ENCODE measurements at places on chromosomes 11 and 22.

GRCh38 chr22:46864314-46865051 is 102.0 kb downstream of the TBC1D22A start:
- DNase-seq = no peak

GRCh38 chr22:27930331-27931060 is 11.4 kb upstream of the PITPNB start:
- DNase-seq = no peak

DNA sequence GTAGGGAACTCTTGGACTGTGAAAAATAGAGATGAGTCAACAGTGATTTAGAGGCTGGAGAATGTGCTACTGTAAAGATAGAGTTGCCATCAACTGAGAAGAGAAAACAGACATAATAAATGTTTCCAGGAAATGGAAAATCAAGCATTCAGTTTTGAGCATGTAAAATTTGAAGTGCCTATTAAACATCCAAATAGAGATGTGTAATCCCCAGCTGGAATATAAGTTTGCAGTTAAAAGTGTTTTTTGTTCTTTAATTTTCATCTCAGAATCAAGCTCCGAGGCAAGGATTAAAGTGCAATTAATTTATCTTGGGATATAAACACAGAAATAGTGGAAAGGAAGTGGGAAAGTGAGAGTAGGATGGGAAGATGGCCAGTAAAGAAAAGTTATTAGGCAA is 666.0 kb upstream of the RAG2 start:
- no peak for DNase-seq

- no peak for DNase-seq
These were observed 11.4 kb downstream of the TUBA8 start for GRCh38 chr22:18121954-18122554.

DNA sequence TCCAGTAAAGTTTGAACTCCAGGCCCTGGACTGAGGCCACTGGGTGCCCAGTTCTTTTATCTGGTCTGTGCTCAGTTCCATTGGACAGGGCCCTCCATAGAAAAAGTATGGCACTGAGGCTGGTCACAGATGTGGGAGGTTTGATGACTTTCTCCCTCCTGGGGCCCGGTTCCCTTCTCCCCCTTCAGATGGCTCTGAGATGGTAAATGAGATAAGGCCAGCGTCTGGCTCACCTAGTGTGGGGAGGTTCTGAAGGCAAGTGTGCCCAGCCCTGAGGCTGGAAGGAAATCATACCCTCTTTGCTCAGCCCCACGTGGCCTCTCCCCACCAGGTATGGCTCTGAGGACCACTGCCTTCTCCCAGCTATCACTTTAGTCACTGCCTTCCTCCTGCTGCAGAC is 1.5 kb upstream of the CLDN5 start:
- no peak for DNase-seq

Measured in AG08395 (cell line).